RPMI7951 (cell line): ENCODE measurements at places on chromosomes 1 and 21.

- no peak for DNase-seq
These were observed 28.9 kb upstream of the CD101 start for GRCh38 chr1:116972674-116973030.

GRCh38 chr1:97137862-97138514, 416.4 kb downstream of the PTBP2 start:
- DNase-seq: peak; percentile 75

DNA sequence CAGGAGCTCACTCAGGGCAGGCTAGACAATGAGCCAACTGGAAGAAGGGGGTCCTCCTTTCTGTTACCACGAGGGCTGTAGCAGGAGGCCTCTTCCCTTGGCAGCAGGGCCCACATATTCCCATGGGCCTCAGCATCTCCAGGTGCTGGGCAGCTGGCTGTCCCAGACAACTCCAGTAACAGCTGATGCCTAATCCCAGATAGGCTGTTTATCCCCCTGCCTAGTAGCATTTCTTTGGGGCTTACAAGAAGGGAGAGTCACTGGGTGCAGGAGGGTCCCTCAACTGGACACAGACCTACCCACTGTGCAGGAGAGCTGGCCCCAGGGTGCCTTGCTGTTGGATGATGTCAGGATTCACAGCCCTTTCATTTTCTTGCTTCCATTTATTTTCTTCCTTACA, 278.2 kb downstream of the DSCAM start:
- no peak for DNase-seq

DNA sequence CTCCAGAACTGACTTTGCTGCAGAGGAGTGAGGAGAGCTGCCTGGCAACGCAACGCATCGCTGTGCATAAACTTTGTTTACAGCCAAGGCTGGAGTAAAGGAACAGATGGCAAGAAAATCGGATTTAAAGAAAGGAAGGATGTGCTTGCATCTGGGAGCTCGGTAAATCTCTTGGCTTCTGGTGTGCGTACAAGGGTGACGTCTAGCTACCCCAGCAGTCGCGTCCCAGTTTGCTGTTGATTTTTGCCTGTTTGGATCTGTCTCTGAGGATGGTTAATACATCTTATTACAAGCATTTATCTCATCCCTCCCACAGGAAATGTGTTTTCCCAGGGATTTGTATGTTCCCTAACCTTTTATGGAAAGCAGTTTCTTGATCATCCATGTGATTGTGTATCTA, 73.3 kb upstream of the RALGPS2 start:
- no peak for DNase-seq

DNA sequence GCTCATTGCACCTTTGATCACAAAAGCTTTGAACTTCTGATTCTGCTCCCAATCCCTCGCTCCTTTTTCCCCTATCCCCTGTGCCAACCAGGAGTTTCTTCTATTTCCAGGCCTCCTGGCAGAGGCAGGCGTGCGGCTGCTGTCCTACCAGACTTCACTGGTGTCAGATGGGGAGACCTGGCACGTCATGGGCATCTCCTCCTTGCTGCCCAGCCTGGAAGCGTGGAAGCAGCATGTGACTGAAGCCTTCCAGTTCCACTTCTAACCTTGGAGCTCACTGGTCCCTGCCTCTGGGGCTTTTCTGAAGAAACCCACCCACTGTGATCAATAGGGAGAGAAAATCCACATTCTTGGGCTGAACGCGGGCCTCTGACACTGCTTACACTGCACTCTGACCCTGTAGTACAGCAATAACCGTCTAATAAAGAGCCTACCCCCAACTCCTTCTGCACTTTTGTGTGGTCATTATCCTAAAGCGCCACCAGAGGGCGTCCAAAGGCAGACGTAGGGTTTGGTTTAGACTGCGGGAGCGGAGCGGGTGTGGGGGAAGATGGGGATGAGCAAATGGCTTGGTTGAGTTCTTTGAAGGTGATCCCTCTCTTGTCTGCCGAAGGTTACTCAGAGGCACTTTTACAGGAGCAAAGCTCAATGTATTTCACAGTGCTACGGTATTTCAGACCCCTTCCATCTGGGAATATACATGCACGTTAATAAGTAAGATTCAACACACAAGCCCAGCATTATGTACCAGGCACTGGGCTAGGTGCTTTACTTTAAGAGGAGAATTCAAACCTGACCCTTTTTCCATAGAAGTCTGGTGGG, 24.7 kb downstream of the HMGCS2 start:
- peak; percentile 59 for DNase-seq

DNA sequence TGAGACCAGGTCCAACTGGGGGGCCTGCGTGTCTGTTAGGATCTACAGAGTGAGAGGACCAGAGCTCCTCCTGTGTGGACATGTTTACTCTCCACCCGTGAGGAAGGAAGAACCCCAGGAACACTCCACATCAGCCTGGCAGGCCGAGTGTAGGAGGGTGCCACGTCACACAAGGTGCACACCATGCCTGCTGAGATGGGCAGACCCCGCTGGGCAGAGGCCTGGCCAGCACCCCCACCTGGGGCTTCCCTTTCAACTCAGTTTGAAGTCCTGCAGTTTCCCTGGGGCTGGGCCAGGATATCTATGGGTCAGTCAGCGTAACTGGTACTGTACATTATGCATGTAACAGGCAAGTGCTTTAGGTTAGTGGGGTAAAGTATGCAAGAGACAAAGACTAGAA, 30.1 kb upstream of the PCBP3 start:
- no peak for DNase-seq

DNA sequence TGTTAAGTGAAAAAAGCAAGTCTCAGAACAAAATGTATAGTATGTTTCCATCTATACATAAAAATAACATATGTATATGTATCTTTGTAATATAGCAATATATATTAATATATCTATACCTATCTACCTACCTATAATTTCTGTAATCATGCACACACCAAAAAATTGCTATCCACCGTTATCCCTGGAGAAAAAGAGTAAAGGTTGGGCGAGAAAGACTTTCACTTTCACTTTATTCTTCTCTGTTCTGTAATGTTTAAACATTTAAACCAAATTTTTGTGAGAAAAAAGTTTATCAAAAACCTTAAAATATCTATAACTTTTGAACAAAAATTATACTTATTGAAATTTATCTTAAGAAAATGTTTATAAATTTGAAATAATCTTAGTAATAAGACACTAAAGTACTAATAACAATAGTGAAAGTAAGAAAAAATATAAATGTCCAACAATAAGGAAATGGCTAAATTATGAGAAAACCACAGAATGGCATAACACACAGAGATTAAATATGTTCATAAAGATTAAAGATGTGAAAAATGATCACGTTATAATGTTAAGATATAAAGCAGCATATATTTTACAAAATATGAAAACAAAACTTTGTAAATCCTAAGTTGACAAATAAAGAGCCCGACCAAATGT, 74.0 kb upstream of the LRRC53 start:
- peak; percentile 28 for DNase-seq

DNA sequence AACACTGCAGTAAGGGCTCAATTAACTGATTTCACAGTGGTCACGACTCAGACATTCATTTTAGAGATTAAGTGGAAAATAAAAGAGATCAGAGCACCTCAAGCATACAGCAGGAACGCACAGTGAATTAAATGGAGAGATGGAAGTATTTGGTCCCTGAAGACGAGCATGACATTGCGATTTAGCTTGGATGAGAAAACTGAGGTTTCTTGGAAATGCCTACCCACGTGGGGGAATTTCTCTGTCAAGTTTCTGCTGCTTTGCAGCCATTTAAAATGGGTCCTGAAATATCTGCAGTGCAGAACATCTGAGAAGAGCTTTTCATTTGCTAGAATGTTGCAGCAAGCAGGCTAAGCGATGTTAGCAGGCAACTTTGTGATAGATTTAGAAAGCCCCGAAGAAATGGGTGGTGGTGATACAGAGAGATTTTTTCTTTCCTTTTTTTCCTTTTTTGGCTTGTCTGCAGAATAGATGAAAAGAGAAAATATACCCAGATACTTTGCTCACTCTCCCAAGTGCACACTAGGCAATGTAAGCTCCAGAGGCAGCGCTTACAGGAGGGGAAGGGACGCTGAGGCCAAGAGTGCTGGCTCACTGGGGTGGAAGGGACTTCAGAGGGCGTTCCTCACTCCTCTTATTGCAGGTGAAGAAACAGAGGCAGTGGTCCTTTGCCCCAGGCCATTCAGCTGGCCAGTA, 258.0 kb downstream of the KCNJ6 start:
- no peak for DNase-seq

DNA sequence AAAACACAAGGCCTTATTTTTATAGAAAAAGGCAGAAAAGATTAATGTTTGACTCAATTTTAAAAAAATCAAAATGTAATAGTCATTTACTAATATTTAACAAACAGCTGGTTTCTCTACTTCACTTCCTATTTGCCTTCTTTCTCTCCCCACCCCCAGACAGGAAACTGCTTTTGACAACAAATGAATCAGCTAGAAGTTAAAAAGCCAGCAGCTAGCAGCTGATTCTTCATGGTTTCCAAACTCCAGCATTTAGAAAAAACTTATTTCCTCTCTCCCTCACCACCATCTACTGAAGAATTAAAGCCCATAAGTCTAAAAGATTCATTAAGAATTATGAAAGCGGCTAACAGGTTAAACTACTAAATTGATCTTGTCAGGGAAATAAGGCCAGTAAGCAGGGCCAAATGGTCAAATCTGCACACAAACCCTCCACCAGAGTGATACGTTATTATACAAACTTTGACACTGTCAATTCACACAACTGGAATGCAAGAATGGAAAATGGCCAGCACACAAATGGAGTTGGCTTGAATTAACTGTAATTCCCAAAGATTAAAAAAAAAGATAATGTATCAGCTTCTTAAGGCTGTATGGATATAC, 4.0 kb downstream of the WDR26 start:
- peak; percentile 62 for DNase-seq

DNA sequence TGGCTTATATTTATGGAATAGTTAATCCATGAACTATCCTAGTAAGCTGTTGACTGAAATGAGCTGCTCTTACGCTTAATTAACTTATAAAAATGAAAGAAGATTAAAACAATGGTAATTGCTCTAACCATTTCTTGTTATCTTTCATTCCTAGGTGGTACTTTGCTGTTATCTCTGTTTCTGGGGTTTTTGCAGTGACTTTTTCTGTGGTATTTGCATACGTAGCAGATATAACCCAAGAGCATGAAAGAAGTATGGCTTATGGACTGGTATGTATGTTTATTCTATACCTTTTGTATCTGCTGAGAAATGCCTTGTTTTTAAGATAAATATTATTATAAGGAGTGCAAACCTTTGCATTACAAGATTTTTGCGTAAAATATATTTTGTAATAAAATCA, 71.0 kb downstream of the SASS6 start:
- DNase-seq: no peak

DNA sequence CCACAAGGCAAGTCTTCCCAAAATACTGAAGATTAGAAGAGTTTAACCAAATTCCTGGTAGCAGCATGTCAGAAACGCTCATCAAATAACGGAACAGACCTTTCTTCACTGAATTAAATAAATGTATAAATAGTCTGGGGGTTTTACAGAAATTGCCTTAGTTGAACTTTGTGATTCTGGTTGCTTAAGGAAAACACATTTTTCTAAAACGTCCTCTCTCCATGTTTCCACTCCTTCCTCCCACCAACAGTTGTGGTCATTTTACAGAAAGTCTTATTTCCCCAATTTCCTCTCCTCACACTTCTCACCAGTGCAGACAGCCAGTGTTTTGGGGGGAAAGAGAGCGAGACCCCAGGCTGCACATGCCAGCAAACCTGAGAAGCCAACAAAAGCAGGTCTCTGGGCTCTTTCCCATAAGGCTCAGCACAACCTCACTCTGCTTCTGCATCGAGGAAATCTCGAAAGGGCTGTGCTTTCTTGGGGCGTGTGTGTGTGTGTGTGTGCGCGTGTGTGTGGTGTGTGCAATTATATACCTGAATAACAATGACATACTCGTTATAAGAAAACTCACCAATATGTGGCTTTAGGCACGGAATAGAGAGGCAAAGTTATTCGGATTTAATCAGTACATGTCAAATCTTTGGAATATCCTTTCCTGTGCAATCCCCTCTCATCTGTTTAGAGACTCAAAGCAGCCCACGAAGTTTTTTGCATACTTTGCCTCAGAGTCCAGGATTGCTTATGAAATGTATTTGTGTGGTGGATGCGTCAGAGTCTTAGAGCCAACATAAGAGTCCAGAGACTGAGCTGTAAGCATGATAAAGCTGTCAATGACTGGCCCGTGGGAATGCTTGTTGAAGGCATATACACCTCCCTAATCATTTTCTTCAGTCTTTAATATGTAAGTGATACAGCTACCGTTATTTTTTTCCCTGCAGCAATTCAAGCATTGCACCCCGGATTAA, 2.0 kb downstream of the KCNJ15 start:
- peak; percentile 86 for DNase-seq

GRCh38 chr1:1436630-1437032, 1.1 kb downstream of the VWA1 start:
- DNase-seq: no peak

DNA sequence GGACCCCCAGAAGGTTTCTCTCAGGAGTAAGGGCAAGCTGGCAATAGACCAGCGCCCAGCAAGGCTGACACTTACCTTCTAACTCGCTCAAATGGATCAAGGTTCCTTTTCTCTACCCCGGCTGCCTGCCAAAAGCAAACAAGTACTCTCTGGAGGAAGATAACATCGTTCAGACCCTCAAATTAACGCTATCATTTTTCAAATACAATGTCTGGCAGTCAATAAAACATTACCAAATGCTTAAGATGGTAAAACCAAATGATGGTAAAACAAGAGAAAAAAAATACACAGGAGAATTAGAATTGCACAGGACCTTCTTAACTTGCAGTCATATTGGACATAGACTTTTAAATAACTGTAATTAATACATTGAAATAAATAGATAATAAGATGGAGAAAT, 148.1 kb downstream of the SPATA46 start:
- no peak for DNase-seq

DNA sequence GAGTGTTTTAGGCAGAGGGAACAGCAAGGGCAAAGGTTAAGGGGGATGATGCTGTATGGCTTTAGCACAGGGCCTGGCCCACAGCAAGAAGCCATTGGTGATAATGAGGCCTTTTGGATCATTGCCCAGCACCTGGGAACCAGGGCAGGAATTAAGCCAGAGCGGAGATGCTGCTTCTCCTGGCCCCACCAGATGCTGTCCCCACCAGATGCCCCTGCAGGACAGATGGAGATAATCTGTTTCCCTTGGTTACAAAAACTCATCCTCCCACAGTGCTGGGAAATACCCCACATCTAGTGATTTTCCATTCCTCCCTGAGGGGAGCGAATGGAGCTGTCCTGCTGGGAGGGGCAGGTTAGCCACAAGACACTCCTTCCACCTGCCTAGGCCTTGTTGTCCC, 18.8 kb downstream of the OPRD1 start:
- peak; percentile 62 for DNase-seq

- DNase-seq: no peak
These were observed 92.4 kb downstream of the RUNX1 start for GRCh38 chr21:34956416-34957316.

- DNase-seq: no peak
These were observed 95.2 kb upstream of the TRABD2B start for GRCh38 chr1:48092401-48092800.

DNA sequence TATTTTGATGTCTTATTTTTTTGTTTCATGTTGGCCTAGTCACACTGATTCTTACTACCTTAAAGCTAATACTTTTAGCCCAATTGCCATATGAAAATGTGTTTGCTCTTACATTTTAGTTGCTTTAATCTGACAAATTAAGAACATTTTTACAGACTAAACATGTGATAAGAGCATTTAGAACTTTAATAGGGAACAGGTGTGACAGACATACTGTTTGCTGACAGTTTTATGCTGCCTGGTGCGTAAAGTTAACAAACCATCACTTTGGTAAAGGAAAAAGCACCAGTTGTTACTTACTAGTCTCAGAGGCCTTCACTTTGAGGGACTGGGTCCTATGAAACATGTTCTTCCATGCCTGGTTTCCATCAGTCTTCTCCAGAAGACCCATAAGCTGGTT, 14.7 kb downstream of the CMPK1 start:
- DNase-seq: no peak
